ENCODE measurements at places on chromosomes 13 and 19.
A peak's percentile ranks its signal among the peaks of the same experiment; 100 is the strongest.

DNA sequence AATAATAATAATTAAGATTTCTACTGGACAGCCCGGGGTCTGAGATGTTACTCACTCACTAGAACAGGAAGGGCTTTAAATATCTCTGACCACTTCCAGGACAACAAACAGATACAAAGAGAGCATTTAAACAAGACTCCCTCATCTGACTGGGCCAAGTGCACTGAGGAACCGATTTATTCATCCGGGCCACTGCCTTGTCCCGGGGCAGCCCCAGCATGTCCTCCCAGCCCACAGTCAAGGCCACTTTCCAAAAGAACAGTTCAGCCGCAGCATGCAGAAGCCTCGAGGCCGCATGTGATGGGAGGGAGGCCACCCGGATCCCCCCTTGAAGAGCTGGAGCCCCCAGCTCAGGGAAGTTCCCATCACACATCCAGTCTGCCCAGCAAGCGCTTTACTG lies 30.5 kb downstream of the MLLT1 start:
- no peak for DNase-seq

DNA sequence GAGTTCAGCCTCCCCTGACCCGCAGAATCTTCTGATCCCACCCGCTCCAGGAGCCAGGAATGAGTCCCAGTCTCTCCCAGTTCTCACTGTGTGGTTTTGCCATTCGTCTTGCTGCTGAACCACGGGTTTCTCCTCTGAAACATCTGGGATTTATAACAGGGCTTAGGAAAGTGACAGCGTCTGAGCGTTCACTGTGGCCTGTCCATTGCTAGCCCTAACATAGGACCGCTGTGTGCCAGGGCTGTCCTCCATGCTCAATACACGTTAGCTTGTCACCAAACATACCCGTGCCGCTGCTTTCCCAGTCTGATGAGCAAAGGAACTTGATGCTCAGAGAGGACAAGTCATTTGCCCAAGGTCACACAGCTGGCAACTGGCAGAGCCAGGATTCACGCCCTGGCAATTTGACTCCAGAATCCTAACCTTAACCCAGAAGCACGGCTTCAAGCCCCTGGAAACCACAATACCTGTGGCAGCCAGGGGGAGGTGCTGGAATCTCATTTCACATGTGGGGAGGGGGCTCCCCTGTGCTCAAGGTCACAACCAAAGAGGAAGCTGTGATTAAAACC lies 1.1 kb upstream of the APOE start:
- DNase-seq = no peak

- DNase-seq = no peak
These were observed 187.6 kb downstream of the TUBA3C start for GRCh38 chr13:18993884-18994660.

DNA sequence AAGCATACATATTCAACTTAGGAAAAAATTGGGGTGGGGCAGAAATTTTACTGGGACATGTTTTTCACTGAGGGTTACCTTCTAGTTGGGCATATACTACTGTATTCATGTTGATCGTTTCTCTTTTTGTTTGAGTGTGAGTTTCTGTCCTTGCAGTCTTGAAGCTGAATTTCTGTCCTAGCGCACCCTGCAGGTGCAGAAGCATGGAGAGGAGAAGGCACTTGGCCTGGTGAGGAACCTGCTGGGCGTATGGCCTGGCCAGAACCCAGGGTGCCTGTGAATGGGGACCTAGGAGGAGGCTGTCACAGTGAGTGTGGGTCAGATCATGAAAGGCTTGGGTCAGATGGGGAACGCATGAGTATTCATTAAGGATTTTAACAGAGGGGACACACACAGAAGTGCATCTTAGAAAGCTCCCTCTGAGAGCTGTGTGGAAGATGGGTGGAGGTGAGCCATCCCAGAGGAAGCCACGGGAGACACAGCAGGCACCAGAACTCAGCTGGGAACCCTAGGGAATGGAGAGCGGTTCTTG lies 36.8 kb downstream of the SERP2 start:
- no peak for DNase-seq

GRCh38 chr13:78085434-78086225 lies 167.0 kb upstream of the EDNRB start:
- DNase-seq = no peak

GRCh38 chr19:12543855-12544254 lies 7.4 kb downstream of the ZNF564 start:
- DNase-seq = no peak

GRCh38 chr13:44068737-44069136 lies 189.0 kb downstream of the LACC1 start:
- no peak for DNase-seq

DNA sequence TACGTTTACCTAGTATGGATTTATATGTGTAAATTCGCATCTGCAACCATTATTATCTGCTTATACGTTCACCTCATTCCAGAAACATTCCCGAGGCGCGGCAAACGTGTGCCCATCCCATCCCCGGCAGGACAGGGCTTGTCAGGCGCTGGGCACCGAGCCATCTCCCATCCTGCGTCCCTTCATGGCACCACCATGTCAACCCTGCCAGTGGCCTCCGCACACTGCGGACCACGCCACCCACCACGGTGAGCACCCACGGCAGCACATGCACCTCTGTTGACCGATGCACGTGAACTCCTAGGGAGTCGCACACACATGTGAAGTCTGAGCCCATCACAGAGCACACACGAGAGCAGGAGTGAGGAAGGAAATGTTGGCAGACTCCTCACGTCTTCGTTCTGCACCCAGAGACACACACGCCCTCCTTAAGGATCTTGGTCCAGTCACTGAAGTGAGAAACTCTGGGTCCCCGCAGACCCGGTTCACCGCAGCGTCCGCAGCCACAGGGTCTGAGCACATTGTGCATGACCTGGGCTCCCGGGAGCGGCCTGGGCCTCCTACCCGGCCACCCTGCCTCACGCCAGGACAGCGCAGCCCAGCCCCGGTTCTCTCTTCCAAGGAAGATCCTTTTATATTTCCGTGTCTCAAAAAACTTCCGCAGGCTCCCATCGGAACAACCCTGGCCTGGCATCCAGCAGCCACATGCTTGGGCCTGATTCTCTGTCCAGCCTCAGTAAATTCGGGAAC lies 68.4 kb upstream of the C13orf46 start:
- DNase-seq = no peak

- DNase-seq = peak; percentile 71
These were observed 16.5 kb downstream of the SIGLEC7 start for GRCh38 chr19:51158474-51159129.

DNA sequence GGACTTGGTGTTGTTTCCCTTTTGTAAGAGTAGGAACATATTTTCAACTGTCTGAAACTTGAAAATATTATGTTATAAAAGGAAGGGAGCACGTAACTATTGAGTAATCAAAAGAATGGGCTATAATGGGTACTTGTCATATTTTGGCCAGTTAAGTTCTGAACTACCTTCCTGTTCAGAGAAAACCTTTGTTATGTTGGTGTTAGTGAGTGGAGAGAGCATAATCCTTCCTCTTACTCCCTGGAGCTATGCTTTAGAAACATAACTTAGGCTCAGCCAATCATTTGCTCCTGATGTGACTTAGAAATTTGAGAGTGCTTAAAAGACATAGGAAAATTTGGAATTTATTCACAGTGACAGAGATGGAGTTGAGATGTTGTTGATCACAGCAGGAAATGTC lies 482.5 kb upstream of the SPRY2 start:
- no peak for DNase-seq

DNA sequence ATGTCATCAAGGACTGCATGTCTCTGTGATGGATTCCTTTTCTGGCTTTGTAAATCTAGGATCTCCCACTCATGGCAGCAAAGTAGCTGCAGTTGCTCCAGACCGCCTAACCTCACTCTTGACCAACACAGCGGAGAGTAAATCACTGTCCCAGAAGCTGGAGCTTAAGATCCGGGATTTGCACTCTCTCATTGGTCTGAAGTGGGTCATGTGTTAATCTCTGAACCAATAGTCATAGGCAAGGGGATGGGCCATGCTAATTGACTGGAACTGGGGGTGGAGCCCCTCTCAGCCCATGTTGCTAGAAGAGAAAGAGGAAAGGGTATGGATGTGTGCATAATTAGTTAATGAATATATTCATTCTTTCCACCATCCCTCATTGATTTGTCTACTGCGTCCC lies 34.0 kb downstream of the VAV1 start:
- no peak for DNase-seq

- no peak for DNase-seq
These were observed 66.5 kb downstream of the RXFP2 start for GRCh38 chr13:31805841-31806240.

- DNase-seq = no peak
These were observed 189.5 kb upstream of the MIR17HG start for GRCh38 chr13:91158017-91158395.

GRCh38 chr13:97243915-97244781 lies 22.0 kb downstream of the MBNL2 start:
- DNase-seq = no peak

DNA sequence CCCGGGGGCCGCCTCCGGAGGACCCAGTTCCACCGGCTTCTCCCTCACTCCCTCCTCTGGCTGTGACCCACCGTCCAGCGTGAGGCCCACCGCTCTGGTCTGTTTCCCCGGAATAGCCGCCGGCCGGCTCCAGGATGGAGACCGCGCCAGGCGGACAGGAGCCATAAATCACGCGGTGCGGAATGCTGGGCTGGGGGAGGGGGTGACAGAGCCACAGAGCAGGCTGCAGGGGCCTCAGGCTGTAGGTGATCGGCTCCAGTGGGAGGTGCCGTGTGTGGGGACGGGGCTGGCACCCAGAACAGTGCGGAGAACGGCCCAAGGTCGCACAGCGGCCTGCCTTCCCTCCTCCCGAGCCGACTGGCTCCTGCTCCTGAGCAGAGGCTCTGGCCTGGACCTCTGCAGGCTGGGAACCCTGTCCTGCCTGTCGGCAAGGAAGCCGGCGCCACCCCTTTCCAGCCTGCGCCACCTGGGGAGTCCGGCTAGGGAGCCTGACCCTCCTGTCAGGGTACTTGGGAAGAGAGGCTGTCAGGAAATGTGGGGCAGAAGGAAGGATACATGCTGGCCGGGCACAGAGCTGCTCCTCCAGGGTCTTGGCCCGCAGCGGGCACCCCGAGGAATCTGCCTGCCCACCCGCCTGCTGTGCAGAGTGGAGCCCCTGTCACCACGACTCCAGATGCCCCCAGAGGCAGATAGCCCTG lies 8.3 kb downstream of the PIAS4 start:
- no peak for DNase-seq

GRCh38 chr13:80718970-80719369 lies 378.0 kb upstream of the SPRY2 start:
- no peak for DNase-seq

DNA sequence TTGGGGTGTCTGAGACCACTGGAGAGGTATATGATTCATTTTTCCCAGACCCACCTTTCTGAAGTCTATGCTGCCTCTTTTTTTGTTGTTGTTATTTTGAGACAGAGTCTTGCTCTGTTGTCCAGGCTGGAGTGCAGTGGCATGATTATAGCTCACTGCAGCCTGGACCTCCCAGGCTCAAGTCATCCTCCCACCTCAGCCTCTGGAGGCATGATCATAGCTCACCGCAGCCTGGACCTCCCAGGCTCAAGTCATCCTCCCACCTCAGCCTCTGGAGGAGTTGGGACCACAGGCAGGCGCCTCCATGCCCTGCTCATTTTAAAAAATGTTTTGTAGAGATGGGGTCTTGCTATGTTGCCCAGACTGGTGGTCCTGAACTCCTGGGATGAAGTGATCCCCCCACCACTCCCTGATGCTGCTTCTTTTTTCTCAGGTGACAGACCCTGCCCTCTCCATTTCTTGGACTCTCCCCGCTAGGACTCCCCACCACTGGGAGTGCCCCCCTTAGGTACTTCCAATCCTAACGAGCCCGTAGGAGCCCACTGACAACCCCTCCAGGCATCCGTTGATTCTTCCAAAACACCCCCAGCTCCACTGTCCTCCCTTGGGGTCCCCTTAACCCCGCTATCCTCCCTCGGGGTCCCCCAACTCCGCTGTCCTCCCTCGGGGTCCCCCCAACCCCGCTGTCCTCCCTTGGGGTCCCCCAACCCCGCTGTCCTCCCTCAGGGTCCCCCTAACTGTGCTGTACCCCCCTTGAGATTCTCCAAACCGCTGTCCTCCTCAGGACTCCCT lies 45.4 kb downstream of the ARHGEF18 start:
- no peak for DNase-seq

- peak; percentile 68 for DNase-seq
These were observed 5.4 kb downstream of the CCDC61 start for GRCh38 chr19:46000491-46001246.

- no peak for DNase-seq
These were observed 146.5 kb downstream of the PCCA start for GRCh38 chr13:100235311-100235901.

DNA sequence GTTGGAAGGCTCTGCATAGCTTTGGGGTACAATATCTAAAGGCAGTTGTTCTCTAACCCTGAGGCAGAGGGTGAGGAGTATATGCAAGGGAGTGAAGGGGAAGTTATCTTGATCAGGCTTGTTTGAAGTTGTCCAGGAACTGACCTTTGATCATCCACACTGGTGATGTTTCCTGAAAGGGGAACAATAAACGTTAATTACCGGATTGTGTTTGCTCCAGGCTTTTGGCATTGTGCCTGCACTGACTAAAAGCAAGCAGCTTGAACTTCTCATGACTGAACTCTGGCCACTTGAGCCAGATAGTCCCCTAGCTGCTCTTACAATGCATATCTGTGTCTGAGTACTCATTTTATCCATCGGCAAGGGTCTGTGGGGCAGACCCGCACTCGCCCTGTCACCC lies 27.0 kb upstream of the ZNF726 start:
- DNase-seq = no peak

DNA sequence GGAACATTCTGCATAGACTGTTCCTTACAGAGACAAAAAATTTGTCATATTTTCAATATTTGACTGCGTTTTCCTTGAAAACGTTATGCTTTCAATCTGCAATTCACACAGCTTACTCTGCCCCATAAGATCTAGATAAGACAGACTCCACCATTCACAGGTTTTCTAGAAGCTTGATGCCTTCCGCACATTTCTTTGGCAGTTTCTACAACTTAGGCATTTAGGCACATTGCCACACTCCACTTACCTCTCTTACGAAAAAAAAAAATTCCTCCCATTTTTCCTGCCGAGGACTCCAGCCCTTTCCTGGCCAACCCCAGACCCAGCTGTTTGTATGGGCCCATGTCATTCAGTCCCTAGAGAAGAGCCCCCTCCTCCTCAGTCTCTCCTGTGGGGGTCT lies 11.2 kb downstream of the ATP12A start:
- DNase-seq = no peak

- DNase-seq = peak; percentile 64
These were observed 6.0 kb downstream of the A1BG start for GRCh38 chr19:58346961-58347929.

- peak; percentile 45 for DNase-seq
These were observed 26.0 kb upstream of the ZNF331 start for GRCh38 chr19:53511933-53512374.

DNA sequence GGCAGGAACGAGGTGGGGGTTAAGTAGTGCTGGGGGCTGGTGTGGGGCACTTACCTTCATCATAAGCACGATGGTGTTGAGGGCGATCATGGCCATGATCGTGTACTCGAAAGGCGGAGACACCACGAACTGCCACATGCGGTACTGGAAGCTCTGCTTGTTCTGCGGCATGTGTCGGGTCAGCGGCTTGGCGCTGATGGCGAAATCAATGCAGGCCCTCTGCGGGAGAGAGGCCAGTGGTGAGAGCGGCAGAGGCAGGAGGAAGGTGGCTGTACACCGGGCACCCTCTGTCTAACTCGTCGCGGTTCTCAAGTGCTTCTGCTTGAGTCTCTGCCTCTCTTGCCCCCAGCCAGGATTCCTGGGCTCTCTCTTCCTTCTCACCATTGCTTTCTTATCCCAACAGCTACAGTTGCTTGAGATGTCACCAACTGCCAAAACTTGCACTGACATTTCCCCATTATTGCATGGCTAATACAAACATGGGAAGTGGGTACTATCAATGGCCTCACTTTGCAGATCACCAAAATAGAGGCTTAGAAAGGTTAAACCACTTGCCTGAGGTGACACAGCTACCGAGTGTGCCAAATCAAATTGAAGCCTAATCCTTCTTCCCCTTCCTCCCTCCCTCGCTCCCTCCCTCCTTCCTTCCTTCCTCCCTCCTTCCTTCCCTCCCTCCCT lies 105.0 kb downstream of the IER2 start:
- no peak for DNase-seq

Measured in activated naive CD4-positive, alpha-beta T cell treated with Interleukin-2 at 50 U/mL for 16 hours (primary cell).